ENCODE measurements at places on chromosomes 1 and 21. TPM values are rescaled to one million over a fixed set of nuclear protein-coding genes. Genes with fewer than 3 reads are reported as not detected.

GRCh38 chr21:41744028-41744930 lies 22.6 kb downstream of the RIPK4 start:
- DNase-seq = no peak

- no peak for DNase-seq
These were observed 10.7 kb upstream of the NUAK2 start for GRCh38 chr1:205332015-205332791.

DNA sequence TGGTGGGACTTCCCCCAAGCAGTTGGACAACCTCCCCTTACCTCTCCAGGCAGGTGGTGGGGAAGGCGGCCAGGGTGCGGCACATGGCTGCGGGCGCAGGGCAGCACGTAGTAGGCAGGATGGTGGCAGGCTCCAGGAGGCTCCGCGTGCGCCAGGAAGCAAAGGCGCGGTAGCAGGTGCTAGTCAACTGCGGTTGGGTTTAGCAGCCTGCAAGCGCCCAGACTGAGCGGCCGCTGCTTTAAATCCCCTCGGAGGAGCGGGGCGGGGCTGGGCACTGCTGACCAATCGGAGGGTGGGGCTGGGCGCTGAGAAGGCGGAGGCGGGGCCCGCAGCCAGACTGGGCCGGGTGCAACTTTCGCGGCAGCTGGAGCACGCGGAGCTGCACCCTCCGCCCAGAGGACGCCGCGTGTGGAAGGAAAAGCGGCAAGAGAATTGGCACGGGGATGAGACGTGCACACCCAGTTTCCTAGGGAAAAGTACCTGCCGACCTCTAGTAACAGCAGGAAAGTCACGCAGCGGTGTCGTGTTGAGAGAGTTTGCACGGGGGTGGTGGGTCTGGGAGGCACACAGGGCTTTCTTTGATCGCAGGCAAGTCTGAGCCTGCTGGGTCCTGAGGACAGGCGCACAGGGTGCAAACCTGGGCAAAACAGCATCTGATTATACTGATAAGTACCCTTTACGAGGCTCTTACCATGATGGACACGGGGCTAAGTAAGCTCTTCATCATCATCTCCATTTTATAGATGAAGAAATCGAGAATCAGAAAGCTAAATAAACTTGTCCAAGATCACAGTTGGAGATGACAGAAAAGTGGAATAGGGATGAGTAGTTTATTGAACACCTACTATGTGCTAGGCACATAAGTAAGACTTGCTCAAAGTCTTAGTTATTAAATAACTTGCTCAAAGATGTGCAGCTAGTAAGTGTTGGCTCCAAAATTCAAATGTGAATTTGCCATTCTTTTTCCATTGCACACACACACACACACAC lies at the start of gene RGS16:
TSS of gene RGS16 (minus strand) at position 215 of the 990 bp plus-strand sequence. CDS start at position 85, 130 bp downstream.
- DNase-seq = peak; percentile 85

Gene CRTC2
- 7.2 TPM for total RNA-seq

Gene CCSAP
- total RNA-seq = 7.9 TPM

DNA sequence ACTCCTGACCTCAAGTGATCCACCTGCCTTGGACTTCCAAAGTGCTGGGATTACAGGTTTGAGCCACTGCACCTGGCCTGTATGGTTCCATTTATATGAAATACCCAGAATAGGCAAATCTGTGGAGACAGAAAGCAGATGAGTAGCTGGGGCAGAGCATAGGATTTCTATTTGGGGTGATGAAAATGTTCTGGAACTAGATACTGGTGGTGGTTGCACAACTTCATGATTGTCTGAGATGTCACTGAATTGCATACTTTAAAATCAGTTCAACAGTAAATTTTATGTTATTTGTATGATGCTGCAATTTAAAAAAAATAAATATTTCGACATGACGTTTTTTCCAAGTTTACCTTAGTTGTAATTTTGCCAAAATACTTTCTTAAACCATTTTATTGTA lies 23.9 kb downstream of the ITSN1 start:
- DNase-seq = no peak

GRCh38 chr1:205792961-205793673 lies 17.8 kb upstream of the RAB29 start:
- no peak for DNase-seq

GRCh38 chr1:177975588-177976495 lies 6.0 kb upstream of the SEC16B start:
- peak; percentile 75 for DNase-seq

DNA sequence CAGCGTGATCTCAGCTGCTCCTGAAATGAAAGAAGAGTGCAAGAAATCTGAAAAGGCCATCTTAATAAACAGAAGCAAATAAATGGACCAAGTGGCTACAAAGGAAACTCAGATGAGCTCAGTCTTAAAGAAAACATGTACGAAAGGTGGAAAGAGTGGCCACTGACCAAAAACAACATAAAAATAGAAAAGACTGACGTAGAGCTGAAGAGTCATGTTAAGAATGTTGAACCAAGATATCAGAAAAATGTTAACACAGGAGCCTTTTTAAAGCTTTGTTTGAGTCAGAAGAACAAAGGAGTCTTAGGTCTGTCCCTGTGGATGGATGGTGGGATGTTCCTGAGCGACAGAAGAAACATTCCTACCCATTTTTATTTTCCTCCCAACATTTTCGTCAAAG lies 30.8 kb upstream of the ZNF648 start:
- no peak for DNase-seq

DNA sequence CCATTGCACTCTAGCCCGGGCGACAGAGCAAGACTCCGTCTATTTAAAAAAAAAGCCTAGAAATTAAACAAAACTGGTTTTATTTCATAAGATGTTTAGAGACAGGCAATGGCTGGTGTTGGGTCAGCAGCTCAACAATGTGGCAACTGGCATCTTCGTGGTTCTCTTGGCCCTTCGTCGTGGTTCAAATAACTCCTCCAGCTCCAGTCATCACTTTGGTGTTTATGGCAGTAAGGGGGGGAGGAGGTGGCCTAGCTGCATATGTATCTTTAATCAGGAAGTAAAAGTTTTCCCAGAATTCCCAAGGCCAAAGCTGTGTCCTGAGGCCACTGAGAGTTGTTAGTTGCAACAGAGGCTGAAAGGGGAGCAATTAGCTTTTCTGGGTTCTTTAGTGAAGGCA lies 13.0 kb upstream of the LTN1 start:
- no peak for DNase-seq

Gene IVL
- not detected for total RNA-seq

GRCh38 chr1:152517237-152517811 lies 3.0 kb downstream of the CRCT1 start:
- DNase-seq = no peak

- DNase-seq = peak; percentile 35
These were observed 98.6 kb downstream of the ENAH start for GRCh38 chr1:225554216-225554812.

DNA sequence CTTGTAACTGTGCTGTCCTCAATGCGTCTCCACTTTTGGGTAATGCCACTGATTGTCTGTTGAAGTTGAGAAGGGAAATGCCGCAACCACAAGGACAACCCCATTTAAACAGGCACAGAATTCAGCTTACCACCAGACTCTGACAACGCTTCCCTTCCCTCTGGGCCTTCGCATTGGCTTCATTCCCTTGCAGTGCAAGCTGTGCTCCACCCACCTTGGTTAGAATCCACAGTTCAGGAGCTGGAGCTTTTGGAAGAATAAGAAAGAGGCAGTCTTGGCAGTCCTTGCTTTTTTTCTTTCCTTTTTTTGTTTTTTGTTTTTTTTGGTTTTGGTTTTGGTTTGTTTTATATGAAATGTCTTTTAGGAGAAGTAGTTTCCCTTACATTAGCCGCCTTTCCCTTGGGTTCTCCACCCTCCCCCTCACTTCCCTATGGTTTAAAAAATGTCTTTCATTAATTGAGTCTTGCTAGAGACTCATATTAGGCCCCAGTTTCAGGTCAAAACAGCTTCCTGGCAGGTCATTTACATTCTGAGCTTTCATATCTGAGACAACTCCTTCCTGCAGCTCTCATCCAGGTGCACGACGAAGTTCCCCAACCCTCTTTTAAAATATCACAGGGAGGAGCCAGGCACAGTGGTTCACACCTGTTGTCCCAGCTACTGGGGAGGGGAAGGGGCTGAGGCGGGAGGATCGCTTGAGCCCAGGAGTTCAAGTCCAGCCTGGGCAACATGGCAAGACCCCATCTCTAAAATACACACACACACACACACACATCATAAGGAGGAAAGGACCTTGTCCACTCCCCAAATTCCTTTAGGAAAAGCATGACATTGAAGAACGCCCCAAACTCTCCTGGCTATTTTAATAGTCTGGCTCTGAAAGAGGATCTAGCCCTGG lies 20.7 kb upstream of the LAX1 start:
- DNase-seq = peak; percentile 91

DNA sequence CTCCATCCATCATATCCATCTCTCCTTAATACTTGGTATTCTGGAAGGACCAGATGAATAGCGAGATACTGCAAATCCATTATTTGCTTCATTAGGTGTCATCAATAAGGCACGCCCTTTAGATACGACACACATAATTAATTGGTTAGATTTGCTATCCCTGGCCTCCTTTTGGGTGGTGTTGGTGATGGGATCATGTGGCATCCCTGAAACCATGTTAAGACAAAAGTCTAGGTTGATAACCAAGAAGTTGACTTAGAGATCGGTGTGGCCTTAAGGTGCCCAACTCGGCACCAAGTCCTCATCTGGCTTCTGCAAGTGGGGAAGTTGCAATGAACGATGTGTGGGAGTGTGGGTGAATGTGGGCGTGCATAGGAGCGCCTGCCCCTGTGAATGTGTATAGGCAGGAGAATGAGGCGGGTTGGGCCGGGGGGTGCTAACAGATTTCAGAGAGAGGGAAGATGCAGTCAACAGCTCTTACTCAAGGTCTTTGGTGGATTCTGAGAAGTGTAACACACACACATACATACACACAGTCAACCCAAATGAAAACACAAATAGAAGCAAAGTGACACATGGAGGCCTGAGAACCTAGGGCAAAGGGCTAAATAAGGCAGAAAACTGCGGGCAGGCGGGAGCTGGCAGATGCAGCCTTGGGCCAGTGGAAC lies 415.7 kb upstream of the ESRRG start:
- DNase-seq = no peak

Gene RAB3B
- total RNA-seq = 3.0 TPM

Gene CRYAA
- not detected for total RNA-seq

Gene RHD
- not detected for total RNA-seq

Gene ZNF124
- 100 TPM for total RNA-seq

DNA sequence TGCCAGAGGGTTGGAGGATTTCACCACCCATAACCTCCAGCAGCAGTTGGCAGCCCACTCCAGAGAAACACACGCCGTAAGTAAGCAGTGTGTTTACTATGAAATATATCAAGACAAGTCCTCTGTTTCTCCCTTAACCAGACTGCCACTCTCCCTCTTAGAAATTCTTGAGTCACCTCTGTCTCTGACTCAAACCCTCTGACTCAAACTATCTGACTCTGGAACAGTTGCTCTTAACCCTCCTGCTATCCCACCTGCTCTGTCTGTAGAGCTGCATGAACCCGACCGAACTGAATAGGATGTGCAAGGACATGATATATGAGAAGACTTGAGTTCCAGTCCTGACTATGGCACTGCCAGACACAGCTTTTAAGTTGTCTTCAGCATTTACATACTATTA lies 14.1 kb downstream of the INPP5B start:
- no peak for DNase-seq

- no peak for DNase-seq
These were observed 445.5 kb downstream of the MATN1 start for GRCh38 chr1:30277911-30278310.

- DNase-seq = no peak
These were observed 38.0 kb upstream of the KIF26B start for GRCh38 chr1:245116751-245117150.
